CD8-positive, alpha-beta T cell (primary cell): ENCODE measurements at places on chromosomes 11 and 22. TPM values are rescaled to one million over a fixed set of nuclear protein-coding genes. Genes with fewer than 3 reads are reported as not detected.

CFAP300 gene
- total RNA-seq: not detected

DNA sequence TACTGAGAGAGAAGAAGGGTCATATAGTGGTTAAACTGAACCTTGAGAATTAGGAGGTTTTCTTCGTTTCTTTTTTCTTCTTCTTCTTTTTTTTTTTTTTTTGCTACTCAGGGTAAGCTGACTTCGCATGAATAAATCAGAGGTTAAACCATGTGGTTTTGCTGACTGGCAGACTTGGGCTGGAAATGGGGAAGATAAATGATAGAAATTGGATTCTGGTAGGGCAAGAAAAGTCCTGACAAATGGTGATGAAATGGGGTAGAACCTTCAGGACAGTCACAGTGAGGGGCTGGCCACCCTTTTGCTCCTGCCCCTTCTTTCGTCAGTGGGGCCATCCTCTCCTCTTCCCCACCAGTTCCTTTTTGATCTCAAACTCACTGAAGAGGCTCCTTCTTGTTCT lies 1.6 kb upstream of the SWAP70 start:
- no peak for DNase-seq

DNA sequence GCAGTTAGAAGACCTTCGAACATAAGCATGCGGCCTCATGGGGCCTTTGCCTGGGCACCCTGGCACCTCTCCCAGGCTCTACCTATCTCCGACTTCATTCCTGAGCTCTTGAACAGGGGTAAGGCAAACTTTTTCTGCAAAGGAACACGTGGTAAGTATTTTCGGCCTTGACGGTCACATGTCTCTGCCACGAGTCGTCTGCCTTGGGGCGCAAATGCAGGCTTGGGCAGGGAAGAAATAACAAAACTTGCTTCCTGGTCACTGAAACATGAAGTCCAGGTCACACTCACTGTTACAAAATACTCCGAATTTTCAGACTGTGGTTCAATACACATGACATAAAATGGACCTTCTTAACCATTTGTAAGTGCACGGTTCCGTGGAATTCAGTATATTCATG lies 3.4 kb upstream of the ASCL2 start:
- DNase-seq: no peak

DNA sequence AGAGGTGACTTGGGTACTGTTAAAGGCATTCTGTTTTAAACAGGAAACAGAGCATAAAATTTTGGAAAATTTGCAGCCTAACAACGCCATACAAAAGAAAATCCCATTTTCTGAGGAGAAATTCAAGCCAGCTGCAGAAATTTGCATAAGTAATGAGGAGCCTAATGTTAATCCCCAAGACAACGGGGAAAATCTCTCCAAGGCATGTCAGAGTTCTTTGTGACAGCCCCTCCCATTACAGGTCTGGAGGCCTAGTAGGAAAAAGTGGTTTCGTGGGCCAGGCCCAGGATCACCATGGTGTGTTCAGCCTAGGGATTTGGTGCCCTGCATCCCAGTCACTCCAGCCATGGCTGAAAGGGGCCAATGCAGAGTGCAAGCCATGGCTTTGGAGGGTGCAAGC lies 1333.1 kb upstream of the TENM4 start:
- no peak for DNase-seq

- no peak for DNase-seq
These were observed 8.1 kb downstream of the RELA start for GRCh38 chr11:65654375-65655349.

RAB39A gene
- not detected for total RNA-seq

GRCh38 chr11:1718326-1718725 lies 21.3 kb downstream of the KRTAP5-6 start:
- no peak for DNase-seq

TMEM41B gene
- total RNA-seq: 36.8 TPM

KRTAP5-8 gene
- not detected for total RNA-seq

GRIA4 gene
- not detected for total RNA-seq

GRCh38 chr11:74683279-74683871 lies 47.9 kb downstream of the CHRDL2 start:
- no peak for DNase-seq
